ENCODE measurements at places on chromosomes 6 and 20.

GRCh38 chr20:54692168-54692887 is 216.9 kb downstream of the DOK5 start:
- DNase-seq, result no peak

DNA sequence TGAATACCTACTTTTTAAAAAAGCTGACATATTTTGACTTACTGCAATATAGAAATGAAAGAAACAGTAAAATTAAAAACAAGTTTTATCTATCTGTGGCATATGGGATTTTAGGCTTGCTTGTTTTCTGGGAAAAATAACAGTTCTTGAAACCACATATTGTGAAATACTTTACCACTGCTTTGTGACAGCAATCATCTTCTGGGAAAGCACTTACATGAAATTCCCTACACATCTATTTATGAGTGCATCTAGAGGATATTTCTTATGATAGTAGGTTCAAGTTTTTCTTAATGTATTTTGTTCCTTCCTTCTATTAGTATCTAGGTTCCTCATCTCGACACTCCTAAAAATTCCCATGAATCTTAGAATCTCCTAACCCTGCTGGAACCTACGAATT is 75.2 kb downstream of the STXBP5 start:
- DNase-seq, result no peak

GRCh38 chr20:38985060-38985459 is 22.9 kb downstream of the DHX35 start:
- no peak for DNase-seq

- DNase-seq, result no peak
Measured at GRCh38 chr6:40387127-40387870, 199.9 kb downstream of the LRFN2 start.

DNA sequence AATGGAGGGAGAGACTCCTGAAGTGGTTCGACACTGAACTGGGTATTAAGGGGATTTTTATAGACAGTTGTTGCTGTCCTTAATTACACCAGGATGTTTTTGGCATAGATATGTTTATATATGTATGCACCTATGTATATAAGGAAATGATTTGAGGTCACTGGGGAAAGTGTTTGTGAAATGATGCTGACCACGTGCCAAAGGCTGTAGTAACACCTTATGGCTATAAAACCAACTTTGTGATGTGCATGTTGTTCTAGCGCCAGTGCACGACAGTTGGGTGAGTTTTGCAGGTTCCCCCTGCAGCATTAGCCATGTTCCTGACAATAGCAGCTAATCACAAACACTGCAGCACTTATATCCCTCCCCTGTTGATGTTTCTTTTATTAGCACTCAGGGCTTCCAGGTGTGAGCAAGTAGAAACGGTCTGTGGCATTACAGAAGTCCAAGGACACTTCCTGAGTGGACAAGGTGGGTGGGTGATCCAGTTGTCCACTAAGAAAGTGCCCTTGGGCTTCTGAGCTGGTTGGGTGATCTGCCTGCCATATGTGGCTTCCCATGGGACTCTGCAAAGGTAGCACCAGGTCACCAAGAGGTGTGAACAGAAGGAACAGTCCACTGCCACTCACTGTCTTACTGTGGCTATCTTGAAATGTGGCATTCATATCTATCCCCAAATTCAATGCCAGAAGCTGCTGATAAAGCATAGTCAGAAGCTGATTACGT is 63.0 kb upstream of the RBM24 start:
- no peak for DNase-seq

DNA sequence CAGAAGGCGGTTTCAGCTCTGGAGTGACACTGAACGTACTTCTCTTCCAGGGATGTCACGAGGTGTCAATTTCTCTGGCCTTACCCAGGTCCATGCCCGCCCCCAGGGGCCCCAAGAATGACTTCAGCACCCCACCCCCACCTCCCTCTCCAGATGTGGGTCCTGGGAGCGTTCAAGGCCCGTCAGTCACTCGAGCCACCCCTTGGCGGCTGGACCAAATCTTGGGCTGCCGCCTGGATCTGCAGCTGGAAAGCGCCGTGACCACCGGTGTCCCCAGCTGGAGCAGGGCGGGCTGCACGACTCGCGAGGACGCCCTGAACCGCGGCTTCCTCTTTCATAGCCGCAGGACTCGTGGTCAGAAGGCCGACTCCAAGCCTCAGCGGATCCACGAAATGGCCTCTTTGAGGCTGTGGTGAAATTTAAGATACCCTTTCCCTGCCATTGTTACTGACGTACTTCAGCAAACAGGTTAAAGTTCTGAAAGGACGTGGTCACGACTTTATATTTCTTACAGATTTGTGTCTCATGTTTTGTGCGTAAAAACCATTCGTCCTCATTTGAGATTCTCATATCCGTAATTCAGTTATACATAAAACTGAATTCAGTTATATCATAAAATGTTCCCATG is 29.3 kb downstream of the TRIM38 start:
- peak; percentile 19 for DNase-seq

DNA sequence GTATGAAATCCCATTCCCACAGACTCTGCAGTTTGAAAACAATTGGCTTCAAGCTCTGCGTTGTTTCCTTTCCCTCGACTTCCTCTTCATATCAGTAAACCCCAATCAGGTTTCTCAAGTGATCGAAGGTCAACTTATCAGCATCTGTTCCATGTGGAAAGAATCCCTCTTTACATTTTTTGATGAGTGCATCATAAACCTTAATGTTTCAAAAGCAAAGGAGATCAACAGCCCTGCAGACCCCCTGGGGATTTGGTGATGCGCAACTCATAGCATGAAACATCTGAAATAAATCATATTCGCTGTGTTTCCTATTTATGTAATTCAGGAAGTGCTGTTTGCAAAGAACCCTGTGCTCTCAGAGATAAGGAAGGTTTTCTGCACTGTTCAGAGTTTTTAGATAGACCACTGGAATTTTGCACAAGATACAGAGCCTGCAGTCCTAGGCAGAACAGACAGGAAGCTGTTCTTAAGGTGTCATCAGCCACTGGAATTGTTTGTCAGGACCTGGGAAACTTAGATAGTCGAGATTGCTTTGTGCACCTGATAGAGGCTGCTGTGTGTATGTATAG is 216.0 kb downstream of the HIVEP2 start:
- no peak for DNase-seq

- DNase-seq, result no peak
Measured at GRCh38 chr6:108765495-108765894, 82.7 kb upstream of the ARMC2 start.

GRCh38 chr6:43454290-43454695 is 1.1 kb downstream of the DLK2 start:
- no peak for DNase-seq

- no peak for DNase-seq
Measured at GRCh38 chr20:572727-573126, 29.1 kb upstream of the CSNK2A1 start.

DNA sequence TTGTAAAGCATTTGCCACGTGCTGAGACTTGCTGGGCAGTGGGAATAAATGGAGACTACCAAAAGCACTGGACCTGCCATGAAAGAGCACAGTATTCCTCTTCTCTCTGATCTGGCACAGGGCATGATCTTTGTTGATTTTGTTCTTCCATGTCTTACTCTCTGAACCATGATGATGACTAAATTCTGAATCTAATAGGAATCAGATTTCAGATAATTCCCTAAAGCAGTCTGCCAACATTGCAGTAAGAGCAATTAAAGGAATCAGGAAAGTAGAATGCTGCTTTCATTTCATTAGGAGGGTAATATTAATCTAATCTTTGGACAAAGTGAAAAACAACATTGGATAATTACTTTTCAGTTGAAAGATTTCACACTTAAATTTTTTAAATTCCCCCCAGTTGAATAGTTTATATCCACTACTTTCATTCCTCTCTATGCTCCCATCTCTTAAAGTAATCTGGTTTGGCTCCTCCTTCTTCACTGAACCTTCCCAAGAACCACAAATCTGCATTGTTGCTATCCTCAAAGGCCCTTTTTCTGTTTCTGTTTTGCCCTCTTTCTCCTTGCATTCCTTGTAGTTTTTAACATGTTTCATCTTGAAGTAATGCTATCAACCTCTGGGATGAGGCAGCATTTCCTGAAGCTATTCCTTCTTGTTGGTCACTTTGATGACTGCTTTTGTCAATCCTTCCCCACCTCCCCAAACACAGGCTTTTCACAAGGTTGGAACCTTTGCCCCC is 243.2 kb upstream of the TENT5A start:
- no peak for DNase-seq

GRCh38 chr6:111590209-111590980 is 15.3 kb downstream of the TRAF3IP2 start:
- no peak for DNase-seq

DNA sequence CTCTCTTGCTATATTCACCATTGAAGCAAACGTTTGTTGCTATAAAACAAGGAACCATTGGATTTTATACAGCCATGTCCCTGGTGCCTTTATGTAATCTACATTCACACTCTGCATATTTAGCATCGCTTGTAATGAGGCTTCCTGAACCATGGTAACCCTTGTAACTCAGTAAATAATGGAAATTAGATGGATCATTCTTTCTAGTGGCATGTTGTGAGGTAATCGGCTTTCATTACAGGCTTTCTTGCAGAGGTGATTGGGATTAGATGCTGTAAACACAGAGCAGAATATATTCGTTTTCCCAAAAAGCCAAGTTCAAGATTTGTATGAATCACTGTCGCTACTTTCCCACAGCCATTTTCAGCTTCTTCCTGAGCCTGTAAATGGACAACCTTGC is 36.1 kb downstream of the SMPDL3A start:
- DNase-seq, result no peak

- DNase-seq, result no peak
Measured at GRCh38 chr6:39797751-39798150, 5.6 kb downstream of the DAAM2 start.

DNA sequence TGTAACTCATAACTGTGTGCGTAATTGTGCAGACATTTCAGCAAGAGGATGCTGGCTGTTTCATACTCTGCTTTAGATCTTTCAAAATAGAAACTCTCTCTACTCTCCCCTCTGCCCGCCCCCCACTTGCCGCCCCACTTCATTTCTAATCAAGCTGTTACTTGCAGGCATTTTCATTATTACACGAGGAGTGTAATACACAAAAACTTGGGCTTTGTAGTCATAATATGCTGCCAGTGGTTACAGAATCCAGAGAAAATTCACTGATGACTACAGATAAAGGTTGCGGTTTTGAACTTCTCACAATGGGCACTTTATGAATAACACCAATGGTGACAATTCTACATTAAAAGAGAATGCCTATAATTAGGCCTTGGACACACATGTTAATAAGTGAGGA is 194.0 kb upstream of the POU3F2 start:
- DNase-seq, result no peak

- DNase-seq, result no peak
Measured at GRCh38 chr20:23279836-23280235, 70.8 kb upstream of the NXT1 start.

DNA sequence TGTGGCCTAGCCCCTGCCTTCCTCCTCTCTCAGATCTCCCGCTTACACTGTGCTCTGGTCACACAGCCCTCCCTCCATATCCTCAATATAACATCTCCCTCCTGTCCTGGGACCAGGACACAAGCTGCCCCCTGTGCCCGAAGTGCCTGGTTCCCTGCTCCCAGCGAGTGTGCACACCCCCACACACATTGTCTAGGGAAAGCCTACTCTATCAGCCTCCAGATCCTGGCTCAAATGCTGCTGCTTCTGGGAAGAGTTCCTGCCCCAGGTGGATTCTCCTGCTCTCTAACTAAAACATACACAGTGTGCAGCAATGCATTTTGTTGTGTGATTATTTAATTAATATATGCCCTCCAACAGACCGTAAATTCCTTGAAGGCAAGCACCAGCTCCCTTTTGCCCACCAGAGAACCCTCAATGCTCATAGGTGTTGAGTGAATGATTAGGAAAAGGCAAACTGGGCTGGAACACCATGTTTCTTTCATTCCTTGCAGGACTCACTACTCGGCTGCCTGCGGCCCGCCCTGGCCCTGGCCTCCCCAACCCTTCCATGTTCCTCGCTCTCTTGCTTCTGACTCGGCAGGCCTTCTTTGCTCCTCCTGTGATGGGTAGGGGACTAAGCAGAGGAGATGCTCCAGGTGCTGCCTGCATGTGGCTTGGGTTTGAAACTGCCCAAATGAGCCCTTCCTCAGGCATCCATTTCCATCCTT is 194.6 kb downstream of the ZDHHC14 start:
- no peak for DNase-seq

GRCh38 chr20:50070361-50070760 is 42.6 kb downstream of the UBE2V1 start:
- DNase-seq, result no peak

GRCh38 chr6:34871853-34872252 is 16.0 kb downstream of the TAF11 start:
- DNase-seq, result no peak

DNA sequence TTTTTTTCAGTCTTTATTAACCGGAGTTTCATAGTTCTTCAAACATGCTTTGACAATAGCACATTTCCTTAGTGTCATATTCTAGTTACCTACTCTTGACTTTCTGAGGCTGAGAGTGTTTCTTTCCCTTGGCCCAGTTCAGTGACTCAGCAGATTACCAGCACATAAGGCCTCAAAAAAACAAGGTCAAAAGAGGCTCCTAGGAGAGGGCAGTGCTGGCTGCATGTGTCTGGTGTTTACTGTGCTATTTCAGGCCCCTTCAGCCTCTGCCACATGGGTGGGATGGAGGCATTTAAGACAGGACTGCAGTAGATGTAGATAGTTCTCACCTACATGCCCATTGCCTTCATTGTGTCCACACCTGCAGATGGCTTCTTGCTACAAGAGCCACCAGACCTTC is 198.2 kb upstream of the SSTR4 start:
- DNase-seq, result no peak

GRCh38 chr6:110526726-110527125 is 50.3 kb upstream of the SLC22A16 start:
- DNase-seq, result no peak

- no peak for DNase-seq
Measured at GRCh38 chr20:44137266-44137801, 49.7 kb downstream of the JPH2 start.

GRCh38 chr6:145372671-145373151 is 362.6 kb downstream of the EPM2A start:
- no peak for DNase-seq

- no peak for DNase-seq
Measured at GRCh38 chr6:169194737-169195136, 58.9 kb downstream of the THBS2 start.

DNA sequence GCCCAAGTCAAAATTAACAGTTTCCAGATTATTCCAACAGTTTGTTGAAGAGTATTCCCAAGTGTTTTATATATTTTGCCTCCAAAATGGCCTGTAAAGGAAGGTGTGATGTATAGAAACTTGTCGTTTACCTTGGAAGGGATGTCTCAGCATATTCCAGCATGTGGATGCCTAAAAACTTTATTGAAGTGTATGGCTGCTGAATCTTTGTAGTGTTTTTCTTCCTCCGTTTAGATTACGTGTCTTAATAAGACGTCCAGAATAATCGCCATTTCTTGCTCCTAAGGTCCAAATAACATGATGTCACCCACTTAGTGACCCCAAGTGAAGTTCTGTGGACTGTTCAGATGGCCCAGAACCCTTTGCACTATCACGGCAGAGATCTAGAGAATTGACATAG is 18.0 kb upstream of the SF3B5 start:
- no peak for DNase-seq

- no peak for DNase-seq
Measured at GRCh38 chr20:60024801-60025200, 66.6 kb downstream of the CDH26 start.

- no peak for DNase-seq
Measured at GRCh38 chr20:4246428-4246827, 231.1 kb upstream of the RNF24 start.

- no peak for DNase-seq
Measured at GRCh38 chr20:24518515-24518914, 49.1 kb downstream of the SYNDIG1 start.

GRCh38 chr6:116102873-116103272 is 2.2 kb downstream of the NT5DC1 start:
- no peak for DNase-seq

GRCh38 chr6:6709106-6709505 is 120.6 kb downstream of the LY86 start:
- DNase-seq, result no peak

Data from stimulated activated CD8-positive, alpha-beta memory T cell treated with anti-CD3 and anti-CD28 coated beads, Interleukin-15, amount 100 ng/mL, for 24 hours (primary cell).